ENCODE measurements at places on chromosomes 5 and 9.

GRCh38 chr5:142080248-142080647, 28.3 kb upstream of the NDFIP1 start:
- no peak for DNase-seq

- no peak for DNase-seq
These were observed 110.7 kb downstream of the CFAP95 start for GRCh38 chr9:69931340-69931739.

GRCh38 chr5:167969998-167970397, 321.4 kb upstream of the WWC1 start:
- no peak for DNase-seq

DNA sequence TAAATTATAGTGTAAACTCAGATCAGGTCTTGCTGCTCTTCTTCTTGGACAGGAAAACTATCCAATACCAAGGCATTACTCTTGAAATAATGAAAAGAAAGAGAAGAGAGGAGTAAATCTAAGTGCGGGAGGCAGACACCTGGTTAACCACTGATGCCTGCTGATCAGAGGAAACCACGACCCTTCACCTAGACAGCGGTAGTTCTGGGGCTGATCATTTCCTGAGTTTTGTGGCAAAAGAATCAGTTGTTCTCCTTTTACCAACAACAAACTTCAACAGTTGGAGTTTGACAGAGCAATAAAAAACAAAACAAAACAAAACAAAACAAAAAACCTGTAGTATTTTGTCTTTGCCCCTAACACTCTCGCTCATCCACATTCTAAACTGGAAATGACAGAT, 3.0 kb downstream of the RLN1 start:
- DNase-seq: no peak

DNA sequence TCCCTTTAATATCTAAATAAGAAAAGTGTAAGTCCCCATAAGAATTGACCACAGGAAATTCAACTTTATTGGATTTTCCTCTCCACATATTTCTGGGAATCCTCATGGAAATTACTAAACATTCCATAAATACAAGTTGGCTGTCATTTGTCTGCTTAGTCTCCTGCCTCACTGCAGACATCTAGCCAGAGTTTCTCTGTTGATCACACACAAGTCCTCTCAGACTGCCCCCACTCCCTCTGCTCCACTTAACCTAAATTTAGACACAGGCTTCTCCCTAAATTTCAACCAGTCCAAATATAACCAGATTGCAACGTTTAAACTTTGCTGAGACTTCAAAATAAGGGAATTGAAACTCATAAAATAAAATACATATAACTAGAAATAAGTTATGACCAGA, 982.1 kb downstream of the DTWD2 start:
- DNase-seq: no peak

- DNase-seq: no peak
These were observed 1061.0 kb downstream of the NR2F1-AS1 start for GRCh38 chr5:92519811-92520632.
